NCI-H2081 (cell line): ENCODE measurements at places on chromosomes 2 and 18.

- DNase-seq = no peak
Observed at GRCh38 chr18:51196118-51196810, 1.2 kb downstream of the MEX3C start.

GRCh38 chr18:11176481-11176881 lies 27.1 kb upstream of the PIEZO2 start:
- DNase-seq = no peak

GRCh38 chr2:227785293-227785692 lies 28.3 kb upstream of the CCL20 start:
- no peak for DNase-seq

DNA sequence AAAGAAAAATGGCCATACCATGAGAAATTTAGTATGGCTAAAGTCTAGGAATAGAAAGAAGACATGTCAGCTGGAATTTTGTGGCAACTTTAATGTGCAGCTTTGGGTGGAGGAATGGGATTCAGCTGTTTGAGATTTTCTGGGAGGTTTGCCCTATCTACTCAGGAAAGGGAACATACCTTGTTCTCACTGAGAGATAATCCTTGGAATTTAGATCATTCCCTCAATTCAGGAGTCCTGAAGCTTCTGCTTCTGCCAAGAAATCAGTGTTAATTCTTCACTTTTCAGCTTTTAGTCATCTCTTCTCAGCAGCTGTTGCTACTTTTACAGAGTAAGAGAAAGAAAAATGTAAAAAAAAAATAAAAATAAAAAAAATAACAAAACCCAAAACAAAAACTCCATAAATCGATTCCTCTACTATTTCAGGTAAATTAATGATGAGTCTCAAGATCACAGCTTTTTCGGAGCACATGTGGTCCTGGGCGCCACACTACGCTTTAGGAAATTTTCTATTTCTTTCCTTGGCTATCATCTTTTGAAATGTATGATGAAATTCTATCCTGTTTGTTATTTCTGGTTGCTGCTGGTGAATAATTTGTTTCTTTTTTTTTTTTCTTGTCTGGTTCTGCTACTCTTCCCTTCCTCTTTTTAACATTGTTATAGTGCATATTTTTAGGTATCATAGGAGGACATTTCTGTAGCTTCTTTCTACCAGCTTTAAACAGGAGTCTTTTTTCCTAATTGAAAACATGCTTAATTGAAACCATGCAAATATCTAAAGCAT lies 18.9 kb upstream of the BAZ2B start:
- no peak for DNase-seq

- no peak for DNase-seq
Observed at GRCh38 chr2:11749646-11750349, 3.4 kb downstream of the LPIN1 start.

DNA sequence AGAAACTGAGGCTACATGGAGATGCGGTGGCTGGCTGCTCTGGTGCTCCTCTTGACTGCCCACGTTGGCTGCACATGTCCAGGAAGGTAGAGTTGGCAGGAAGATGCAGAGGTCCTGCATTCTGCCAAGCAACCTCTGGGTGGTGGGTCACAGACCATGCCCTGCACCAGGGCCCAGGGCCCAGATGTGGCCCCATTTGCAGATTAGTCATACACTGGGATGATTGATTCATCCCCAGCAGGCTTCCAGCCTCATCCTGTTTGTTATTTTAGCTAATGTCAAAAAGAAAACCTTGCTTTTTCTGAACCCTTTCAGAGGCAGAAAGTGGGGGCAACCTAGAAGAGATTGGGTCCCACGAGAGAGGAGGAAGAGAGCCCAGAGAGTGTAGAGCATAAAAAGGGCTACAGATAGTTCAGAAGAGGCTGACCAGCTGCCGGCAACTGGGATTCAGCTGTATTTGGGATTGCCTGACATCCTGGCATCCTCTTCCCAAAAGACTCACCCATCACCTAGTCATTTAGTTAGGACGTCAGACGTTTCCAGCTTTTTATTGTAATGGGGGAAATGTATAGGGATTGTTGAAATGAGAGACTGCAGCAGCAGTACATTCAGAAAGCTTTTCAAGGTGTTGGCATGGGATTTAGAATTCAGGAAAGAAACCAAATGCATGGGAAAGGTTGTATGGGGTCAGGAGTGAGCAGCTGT lies 101.9 kb downstream of the CTIF start:
- no peak for DNase-seq

- no peak for DNase-seq
Observed at GRCh38 chr2:202410092-202410491, 34.0 kb downstream of the BMPR2 start.

DNA sequence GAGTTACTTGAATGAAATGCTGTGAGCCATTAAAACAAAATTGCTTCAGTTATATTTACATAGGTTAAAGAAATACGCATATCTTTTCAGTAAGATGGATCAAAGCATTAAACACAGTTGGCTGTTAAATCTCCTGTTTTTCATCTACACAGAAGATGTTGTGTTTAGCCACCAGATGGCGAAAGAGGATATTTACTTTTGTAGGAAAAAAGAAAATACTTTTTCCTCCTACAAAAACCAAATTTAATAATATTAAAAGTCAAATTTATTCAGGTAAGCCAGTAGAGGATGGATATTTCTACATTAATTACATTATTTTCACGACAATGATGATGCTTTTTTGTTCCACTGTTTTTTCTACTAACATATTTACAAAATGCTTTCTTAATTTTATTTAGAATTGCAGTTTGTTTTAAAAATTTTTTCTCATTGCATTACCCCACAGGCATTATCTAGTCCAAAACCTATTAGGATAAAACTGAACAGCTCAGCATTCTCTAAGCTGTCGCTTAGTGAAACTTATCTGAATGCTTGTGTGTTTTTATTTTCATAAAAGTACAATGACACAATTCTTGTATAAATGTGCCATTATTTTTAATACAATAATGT lies 173.7 kb downstream of the ASXL3 start:
- peak; percentile 46 for DNase-seq

DNA sequence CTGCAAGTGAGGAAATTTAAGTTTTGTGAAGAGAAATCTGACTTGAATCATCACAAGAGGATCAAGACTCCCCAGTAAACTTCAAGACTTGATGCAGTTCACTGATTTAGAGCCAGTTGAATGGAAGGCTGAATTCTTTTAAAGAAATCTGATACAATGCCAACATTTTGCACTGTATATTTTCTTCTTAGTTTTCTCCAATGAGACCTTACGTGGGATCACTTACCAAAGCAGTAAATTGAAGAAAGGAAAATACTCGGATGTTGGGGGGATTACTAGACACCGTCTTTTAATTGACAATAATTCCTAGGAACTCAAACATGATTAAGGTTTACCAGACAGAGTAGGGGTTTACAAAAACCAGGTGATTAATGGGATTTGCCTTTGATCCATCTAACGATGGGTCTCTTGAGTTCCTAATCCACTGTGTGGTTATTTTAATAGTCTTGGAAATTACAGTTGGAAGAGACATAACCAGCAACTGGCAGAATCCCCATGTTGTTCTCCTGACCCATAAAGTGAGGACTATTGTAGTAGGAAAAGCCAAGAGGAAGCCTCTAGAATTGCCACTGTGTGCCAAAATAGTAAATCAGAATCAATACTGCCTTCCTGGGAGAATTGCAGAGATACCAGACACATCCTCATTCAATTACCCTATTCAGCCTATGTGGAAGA lies 354.5 kb downstream of the PID1 start:
- no peak for DNase-seq

DNA sequence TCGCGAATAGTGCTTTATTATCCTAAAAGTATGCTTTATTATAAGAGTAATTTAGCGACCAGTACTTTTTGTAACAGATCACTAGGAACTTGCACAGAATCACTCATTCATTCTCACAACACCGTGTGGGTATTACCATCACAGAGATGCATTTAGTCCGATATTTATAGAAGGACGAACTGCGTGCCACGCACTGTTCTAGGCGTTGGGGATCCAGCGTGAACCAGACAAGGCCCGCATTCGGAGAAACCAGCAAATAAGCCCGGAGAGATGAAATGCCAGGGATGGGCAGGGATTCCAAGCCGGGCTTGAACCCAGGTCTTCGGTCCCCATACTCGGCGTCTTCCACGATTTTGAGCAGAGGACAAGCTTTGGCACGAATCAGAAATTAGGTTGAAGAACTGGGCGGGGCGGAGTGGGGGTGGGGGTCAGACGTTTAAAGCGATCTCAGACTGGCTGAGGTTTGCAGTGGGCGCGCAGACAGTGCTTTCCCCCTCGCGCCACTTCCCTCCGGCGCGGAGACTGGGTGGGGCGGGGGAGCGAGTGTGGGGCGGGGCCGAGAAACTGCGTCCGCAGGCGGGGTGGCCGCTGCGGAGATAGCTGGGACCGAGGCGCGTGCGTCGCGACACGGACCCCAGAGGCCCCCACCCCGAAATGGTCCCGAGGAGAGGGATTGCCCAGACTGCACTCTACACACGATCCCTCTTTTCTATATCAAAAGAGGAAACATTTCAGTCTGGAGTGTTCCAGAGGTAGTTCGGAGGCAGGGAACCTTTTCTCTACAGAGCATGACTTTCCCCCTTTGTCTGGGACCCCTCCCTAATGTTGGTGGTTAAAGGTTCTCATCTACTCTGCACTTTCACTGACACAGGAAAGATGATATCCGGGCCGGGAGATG lies 1.1 kb upstream of the CXCR4 start:
- DNase-seq = peak; percentile 45

- DNase-seq = no peak
Observed at GRCh38 chr2:221426929-221427328, 145.2 kb downstream of the EPHA4 start.

DNA sequence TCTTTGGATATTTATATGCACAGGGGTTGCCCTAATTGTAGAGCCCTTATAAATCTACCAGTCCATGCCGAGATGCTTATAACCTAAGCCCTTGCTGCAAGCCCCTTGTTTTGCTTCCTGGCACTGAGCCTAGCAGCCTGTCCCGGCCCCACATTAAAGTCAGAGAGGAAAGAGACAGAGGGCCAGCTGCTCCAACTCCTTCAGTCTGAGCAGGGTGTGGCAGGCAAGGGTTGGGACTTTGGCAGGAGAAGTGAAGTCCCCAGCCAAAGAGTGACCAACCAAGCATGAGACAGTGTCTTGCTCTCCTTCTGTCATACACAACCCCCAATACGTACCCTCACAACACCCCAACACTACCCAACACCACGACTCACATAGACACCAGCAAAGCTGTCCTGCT lies 54.7 kb upstream of the FZD7 start:
- no peak for DNase-seq

- DNase-seq = peak; percentile 43
Observed at GRCh38 chr18:68623342-68623741, 91.6 kb downstream of the TMX3 start.

DNA sequence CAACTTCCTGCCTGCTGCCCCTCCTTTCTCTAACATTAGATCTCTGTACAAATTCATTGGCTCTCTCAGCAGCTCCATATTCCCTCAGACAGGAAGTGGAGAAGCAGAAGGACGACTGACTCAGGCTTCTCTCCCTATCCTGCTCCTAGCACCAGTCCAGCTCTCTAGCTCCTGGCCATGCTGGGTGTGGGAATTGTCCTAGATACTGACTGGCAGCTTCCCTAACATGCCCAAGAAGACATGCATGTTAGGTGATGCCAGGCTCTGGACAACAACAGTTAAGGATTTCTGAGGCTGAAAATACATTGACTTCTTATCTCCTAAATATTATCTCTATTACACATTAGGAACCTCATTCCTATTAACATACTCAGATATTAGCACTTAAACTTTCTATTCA lies 292.9 kb downstream of the IKZF2 start:
- DNase-seq = no peak

- peak; percentile 67 for DNase-seq
Observed at GRCh38 chr18:34707670-34708069, 2.4 kb upstream of the DTNA start.

- DNase-seq = no peak
Observed at GRCh38 chr18:59744271-59744721, 47.1 kb upstream of the CCBE1 start.

GRCh38 chr18:74623047-74623816 lies 25.6 kb downstream of the ZNF407 start:
- peak; percentile 8 for DNase-seq

DNA sequence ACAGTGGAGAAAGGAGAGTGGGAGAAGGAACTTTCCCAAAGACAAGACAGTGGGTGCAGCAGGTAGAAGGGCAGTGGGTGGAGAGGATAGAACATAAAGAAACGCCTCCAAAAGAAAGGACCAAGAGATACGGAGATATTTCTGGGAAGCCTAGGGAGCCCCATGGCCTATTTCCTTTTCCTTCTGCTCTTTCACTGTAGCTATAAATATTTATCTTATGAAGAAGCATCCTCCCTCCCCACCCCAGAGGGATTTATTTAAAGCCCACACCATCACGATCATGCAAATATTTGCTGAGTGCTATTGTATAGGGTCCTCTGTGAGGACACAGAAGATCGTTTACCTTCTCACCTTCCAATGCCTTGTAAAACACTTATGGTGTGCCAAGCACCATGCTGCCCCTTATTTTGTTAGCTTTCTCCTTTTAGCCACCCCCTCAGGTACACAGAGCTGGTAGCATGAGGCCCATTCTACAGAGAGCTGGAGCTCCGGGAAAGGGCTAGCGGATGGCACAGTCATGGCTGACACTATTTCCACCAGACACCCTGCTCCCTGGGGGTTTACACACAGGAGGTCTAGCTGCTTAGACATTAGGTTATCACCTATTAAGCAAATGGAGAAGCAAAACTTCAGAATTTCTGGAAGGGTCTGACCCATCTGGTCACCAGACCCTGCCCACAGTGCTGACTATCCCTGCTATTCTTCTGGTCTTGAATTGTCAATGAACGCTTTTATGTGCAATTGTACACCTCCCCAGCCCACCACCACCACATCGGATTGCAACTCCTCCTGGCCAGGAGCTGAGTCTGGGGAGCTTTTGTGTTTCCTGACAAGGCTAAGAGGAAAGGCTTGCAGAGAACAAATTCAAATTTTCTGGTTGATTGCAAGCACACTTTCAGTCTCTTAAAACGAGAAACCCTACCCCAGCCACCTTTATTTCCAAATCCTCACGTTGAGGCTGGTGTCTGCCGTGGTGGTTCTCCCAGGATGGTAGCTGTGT lies 91.8 kb upstream of the KLF7 start:
- DNase-seq = peak; percentile 38

GRCh38 chr2:231399046-231399852 lies 3.7 kb downstream of the B3GNT7 start:
- DNase-seq = no peak
